Bronchial epithelial cell (primary cell): ENCODE measurements at places on chromosomes 5 and 9. TPM values are rescaled to one million over a fixed set of nuclear protein-coding genes. Genes with fewer than 3 reads are reported as not detected.

NFX1 gene
- total RNA-seq, result 19.2 and 25.5 TPM in 2 replicates

TSSK1B gene
- 0.26 TPM in 2 replicates for total RNA-seq

- DNase-seq, result no peak
Measured at GRCh38 chr9:16266648-16267276, 603.7 kb downstream of the BNC2 start.

- DNase-seq, result no peak
Measured at GRCh38 chr5:36641431-36641830, 35.0 kb downstream of the SLC1A3 start.
